T-helper 2 cell treated with Interferon-gamma antibody and Interleukin-4, amounts not matched to agents 100 ng/mL and 5 ng/mL, for 36 hours (primary cell): ENCODE measurements at places on chromosomes 13 and 19. TPM values are rescaled to one million over a fixed set of nuclear protein-coding genes. Genes with fewer than 3 reads are reported as not detected.

OR7C1 gene
- not detected in 2 replicates for total RNA-seq

ODAD3 gene
- 0.09 TPM in 1 of 2 replicates, not detected in the other for total RNA-seq

CEACAM16 gene
- not detected in 2 replicates for total RNA-seq

ZNF329 gene
- 3.0 and 3.2 TPM in 2 replicates for total RNA-seq

FXYD7 gene
- total RNA-seq = 0.70 and 1.9 TPM in 2 replicates

MYO16 gene
- not detected in 2 replicates for total RNA-seq

TTC9B gene
- not detected in 2 replicates for total RNA-seq

NCAN gene
- 0.48 TPM in 1 of 2 replicates, not detected in the other for total RNA-seq

AMH gene
- 5.9 and 6.2 TPM in 2 replicates for total RNA-seq

LRRC4B gene
- total RNA-seq = not detected in 2 replicates
